ENCODE measurements at places on chromosomes 13 and 19.

DNA sequence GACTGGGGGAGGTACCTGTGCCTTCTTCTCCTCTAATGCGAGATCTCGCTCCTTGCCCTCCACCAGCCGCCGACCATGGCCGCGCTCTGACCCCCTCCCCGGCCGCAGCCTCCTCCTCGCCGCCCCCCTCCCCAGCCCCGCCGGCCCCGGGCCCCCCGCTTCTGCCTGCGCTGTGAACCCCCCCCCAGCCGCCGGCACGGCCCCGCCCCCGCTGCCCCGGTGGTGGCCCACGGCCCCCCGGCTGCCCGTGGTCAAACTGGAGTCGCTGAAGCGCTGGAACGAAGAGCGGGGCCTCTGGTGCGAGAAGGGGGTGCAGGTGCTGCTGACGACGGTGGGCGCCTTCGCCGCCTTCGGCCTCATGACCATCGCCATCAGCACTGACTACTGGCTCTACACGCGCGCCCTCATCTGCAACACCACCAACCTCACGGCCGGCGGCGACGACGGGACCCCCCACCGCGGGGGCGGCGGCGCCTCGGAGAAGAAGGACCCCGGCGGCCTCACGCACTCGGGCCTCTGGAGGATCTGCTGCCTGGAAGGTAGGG, at the start of gene CACNG8:
Gene CACNG8, plus strand, starts transcription at position 51 of the 545 bp plus-strand sequence.
- no peak for DNase-seq

- no peak for DNase-seq
Measured at GRCh38 chr19:51082611-51083010, at the start of gene KLK14. Gene KLK14 (minus strand): TSS chr19:51082887. CDS start chr19:51082614, 273 bp downstream.

DNA sequence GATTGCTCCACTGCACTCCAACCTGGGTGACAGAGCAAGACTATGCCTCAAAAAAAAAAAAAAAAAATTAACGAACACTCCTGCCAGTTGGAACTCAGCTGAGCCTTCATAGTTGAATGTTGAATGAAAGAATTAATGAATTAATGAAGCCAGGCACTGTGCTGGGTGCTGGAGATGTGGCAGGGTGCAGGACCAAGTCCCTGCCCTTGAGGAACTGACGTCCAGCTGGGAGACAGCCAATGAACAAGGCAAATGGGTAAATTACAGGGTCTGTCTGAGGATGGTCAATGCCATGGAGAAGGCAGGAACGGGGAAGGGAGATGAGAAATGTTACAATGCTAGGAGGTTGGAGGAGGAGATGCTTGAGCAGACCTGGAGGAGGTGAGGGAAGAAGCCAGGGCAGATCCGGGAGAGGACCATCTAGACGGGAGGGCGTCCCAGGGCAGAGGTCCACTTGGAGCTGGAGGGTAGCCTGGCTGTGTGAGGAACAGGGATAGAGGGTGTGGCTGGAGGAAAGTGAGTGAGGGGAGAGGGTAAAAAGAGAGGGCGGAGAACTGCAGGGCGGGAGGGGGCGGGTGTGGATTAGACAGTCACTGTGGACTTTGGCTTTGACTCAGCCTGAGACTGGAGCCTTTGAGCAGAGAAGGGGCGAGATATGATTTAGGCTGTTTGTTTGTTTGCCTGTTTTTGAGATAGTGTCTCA, 16.8 kb upstream of the IGSF23 start:
- DNase-seq = no peak

GRCh38 chr13:20054586-20054985, 96.1 kb downstream of the ZMYM2 start:
- no peak for DNase-seq

GRCh38 chr13:41614671-41615527, 157.5 kb downstream of the RGCC start:
- DNase-seq = no peak

Data from cerebellar nuclear complex (tissue), 1 donor.